ENCODE measurements at places on chromosomes 1 and 21. TPM values are rescaled to one million over a fixed set of nuclear protein-coding genes. Genes with fewer than 3 reads are reported as not detected.

MCOLN3 gene
- 2.3 TPM for total RNA-seq

PARP1 gene
- total RNA-seq = 67.9 TPM

ST6GALNAC3 gene
- total RNA-seq = 3.1 TPM

TDRD10 gene
- not detected for total RNA-seq

GJB5 gene
- not detected for total RNA-seq

HDAC1 gene
- 95.8 TPM for total RNA-seq

LRRIQ3 gene
- 1.3 TPM for total RNA-seq

DNA sequence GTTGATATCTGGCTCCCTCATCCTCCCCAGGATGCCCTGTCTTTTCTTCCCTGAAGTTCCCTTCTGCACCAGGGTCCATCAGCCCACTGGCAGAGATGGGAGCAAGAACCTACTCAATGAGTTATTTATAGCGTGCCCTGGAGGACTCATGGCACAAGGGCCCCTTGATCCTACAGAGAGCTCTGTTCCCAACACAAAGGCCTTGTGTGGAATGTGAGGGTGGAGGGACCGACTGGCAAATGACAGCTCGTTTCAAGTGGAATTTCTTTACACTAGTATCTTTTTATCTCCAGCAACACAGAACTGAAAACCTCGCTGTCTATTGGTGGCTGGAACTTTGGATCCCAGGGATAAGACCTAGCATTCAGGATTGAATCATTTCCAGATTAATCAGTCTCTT, 22.4 kb downstream of the CHI3L2 start:
- no peak for DNase-seq

- DNase-seq = no peak
Measured at GRCh38 chr1:25874635-25875153, 814 bp downstream of the PAQR7 start.

DNA sequence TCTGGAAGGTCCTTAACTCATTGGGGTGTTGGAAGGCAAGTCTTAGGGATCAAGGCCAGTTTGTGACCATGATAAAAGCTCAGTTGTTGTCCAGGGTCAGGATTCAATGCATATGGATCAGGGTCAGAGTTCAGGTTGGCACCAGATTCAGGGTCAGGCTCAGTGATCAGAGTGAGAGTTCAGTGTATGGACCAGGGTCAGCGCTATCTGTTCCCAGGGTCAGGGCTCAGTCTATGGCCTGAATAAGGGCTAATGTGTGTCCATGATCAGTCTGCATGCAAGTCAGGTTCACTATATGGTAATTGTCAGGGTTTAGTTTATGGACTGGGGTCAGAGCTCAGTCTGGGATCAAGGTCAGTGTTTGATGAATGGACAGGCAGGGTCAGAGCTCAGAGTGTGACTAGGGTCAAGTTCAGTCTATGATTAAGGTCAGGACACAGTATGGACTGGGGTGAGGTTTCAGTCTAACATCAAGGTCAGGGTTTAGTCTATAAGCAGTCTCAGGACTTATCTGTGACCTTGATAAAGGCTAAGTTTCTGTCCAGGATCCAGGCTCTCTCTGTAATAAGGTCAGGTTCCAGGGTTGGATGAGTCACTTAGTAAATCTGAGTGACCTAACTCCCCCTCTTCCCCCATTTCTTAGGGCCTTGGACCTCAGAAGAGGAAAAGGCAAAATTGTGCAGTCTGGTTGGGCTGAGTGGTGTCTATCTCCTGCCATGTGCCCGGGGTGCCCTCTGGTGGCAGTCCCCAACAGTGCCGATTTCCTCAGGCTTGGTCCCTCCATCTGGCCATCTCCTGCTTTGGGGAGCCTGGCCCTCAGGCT, 23.8 kb downstream of the KNCN start:
- DNase-seq = peak; percentile 79

DNA sequence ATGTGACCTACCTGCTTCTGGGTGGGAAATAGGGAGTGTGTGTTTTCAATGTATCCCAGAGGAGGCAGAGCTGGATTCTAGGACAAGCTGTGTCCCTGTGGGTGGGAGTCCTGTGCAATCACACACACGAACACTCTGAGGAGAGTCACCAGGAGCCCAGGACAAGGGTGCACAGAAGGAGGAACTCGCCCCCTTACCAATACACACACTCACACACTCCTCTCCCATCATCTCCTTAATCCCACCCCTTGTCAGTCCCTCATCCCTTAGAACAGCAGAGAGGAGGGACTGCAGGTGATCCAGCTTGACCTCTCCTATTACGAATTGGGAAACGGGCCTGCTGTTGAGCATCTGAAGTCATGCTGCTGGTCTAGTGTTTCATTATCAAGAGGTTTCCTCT, 8.5 kb upstream of the MYBPHL start:
- DNase-seq = no peak

DNA sequence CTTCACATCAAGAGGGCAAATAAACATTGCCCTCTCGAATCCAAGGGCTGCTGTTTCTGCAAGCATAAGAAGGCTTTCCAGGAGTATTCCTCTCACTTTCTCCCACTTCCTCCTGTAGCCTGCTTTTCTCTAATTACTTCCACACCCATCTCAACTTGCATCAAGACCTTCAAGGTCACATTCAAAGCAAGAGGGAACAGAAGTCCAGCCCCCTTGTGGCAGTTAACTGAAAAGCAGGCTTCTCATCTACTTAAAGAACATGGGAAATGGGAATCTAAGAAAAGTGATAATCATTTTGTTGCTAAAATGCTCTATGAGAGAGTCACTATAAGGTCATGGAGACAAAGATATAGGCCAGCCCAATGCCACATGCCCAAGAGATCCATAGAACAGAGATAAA, 874.4 kb downstream of the KCNT2 start:
- DNase-seq = no peak

DNA sequence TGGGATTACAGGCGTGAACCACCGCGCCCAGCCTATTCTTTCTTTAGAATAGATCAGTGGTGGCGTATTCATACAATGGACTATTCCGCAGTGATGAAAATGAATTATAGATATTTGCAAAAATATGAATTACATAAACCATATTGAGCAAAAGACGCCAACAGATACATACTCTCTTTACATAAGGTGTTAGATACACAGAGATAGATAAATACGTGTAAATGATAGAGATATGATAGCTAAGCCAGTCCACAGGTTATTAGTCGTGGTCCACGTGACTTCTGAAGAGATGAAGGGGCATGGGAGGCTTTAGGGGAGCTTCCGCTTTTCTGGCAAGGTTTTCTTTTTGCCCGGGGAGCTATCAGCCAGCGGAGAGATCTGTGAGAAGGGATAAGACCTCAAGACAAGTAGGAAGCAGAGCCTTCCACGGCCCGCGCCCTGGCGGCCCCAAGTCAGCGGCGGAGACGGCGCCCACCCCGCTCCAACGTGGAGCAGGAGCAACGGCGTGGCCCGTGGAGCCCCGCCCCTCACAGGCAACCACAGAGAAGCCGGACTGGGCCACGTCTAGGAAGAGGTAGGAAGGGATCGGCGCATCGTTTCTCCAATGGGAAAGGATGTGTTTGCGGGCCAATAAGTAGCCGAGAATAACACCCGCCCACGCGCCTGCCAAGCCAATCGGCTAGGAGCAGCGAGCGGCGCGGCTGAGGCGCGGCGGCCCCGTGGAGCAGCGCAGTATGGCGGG, at the start of gene MSTO1:
MSTO1 (plus strand) TSS at position 704 of the 742 bp plus-strand sequence; CDS start at position 735, 31 bp downstream.
- peak; percentile 97 for DNase-seq

- DNase-seq = no peak
Measured at GRCh38 chr1:59238333-59238934, 58.5 kb upstream of the FGGY start.

DNA sequence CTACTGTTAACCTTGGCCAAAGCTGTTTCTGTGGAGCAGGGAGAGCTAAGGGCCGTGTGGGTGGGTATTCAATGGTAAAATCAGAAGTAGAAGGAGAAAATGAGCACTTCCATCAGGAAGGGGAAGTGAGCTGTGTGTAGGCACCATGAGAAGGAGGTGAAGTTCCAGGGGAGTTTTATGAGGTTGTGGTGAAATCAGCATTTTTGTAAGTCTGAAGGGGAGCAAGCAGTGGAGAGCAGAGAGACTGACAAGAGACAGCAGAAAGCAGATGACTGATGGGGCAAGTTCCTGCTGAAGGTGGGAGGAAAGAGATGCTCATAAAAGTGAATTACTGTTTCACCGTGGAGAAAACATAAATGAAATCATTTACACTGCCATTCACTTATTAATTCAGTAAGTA, 2.7 kb upstream of the GPR88 start:
- DNase-seq = no peak

GRCh38 chr1:14922942-14923726, 230.4 kb upstream of the TMEM51 start:
- DNase-seq = no peak

- DNase-seq = peak; percentile 62
Measured at GRCh38 chr1:207944571-207944970, 33.6 kb upstream of the CD34 start.

DNA sequence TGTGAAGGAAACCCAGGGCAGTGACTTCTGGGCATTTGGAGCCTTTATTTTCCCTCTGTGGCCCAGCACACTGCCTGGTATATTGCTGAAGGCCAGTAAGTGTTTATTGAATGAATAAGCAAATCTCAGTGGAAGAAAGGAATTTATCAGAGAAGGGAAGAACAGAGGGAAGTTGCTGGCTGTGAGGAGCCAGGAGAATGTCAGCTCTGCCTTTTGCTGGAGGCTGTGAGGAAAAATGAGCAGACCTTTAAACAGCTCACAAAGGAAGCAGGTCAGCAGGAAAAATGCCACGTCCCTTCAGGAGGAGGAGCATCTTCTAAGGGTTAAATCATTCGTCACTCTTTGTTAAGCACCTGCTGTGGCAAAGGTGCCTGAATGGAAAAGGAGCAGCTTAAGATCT, 75.9 kb downstream of the GIPC2 start:
- DNase-seq = no peak

GRCh38 chr21:42358937-42359336, 7.4 kb downstream of the TFF1 start:
- no peak for DNase-seq

GRCh38 chr1:99502400-99502799, 143.5 kb upstream of the PALMD start:
- no peak for DNase-seq

DNA sequence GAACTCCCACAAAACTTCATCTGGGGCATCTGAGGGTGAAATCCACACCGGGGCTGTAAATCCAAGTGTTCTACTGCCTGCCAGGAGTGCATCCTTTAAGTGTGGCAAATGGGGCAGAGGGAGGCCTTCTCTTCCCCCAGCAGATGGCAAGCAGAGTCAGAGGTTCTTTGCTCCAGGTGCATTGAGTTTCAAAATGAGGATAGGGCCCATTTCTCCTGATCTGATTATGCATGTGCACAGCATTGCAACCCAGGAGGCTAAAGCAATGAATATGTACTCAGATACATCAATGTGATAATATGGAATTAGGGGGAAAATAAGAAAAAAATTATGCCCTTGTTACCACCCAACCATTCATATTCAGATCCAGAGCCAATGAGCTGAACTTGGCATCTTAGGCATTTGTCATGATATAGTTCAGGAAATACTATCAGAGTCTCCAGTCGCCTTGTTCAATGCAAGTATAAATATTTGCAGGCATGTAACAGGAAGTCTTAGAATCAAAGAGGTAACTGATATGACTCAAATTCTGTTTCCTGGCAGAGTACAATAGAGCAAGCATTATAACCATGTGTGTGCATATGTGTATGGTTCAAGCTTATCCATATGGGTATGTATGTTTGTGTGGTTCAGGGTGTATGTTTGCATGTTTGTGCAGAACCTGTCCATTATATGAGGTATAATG, 473.8 kb upstream of the PKN2 start:
- DNase-seq = no peak

GRCh38 chr1:154768456-154769125, 101.5 kb downstream of the KCNN3 start:
- DNase-seq = peak; percentile 40

DNA sequence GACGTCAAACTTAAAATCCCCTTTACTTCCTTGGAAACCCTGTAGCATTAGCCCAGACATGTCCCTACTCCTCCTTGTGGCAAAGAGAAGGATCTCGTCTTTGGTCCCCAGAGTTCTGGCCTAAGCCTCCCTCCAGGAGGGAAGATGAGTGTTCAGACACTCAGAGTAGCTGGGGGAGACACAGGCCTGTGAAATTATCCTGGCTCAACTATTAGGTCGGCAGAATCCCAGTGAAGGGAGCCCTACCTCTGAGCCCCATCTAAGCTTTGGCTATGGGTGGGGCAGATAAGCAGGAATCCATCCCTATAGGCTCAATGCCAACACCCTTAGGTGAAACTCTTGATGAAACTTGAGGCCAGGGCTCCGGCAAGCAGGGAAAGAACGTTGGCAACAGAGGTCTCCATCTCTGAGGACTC, 1.7 kb upstream of the SFN start:
- peak; percentile 30 for DNase-seq

GRCh38 chr1:228369608-228370438, 36.8 kb downstream of the TRIM11 start:
- DNase-seq = no peak

GRCh38 chr1:3419415-3420204, 34.9 kb upstream of the ARHGEF16 start:
- DNase-seq = peak; percentile 53

GRCh38 chr1:31752952-31753475, 11.1 kb downstream of the ADGRB2 start:
- no peak for DNase-seq

GRCh38 chr1:100543640-100544039, 5.7 kb downstream of the GPR88 start:
- DNase-seq = no peak

- DNase-seq = peak; percentile 100
Measured at GRCh38 chr1:44327679-44328491, 27.2 kb downstream of the ERI3 start.

DNA sequence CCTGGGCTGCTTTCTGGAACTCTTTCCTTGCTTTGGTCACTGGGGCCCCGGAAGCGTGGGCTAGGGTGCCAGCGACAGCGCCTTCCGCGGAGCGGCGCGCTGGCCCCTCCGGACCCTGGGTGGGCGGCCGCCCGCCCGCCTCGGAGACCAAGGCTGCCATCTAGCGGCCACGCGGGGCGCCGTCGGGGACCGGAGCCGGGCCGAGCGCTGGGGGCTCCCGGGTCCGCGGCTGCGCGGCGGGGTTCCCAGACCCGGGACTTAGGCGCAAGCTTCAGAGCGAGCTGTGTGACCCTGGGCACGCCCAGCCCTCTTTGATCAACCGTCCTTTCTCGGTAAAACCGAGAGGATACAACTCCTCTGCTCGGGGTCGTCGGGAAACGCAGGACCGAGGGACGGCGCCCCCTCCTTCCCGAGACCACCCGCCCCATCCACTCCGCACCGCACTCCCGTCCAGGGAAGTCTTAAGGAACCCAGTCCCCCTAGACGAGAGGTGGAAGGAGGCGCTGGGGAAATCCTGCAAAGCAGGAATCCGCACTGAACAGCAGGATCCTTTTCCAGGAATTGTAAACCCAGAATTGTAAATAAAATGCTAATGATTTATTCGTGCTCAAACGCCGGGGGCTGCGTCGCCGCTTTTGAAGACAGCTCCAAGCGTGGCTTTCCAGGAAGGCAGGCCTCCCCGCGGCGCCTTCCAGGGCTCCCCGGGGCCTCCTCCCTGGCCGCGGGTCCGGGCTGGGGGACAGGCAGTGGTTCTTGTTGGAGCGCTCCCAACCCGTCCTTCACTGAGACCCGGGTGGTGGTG, 41.2 kb downstream of the RRAGC start:
- no peak for DNase-seq

GRCh38 chr1:68321084-68321685, 88.9 kb upstream of the WLS start:
- peak; percentile 69 for DNase-seq

GRCh38 chr1:167562702-167563101, 9.1 kb upstream of the CREG1 start:
- peak; percentile 28 for DNase-seq

All from fibroblast of the aortic adventitia (primary cell).